ENCODE measurements at places on chromosomes 6 and 20. TPM values are rescaled to one million over a fixed set of nuclear protein-coding genes. Genes with fewer than 3 reads are reported as not detected.

Gene COL11A2
- total RNA-seq, result 6.9 TPM

Gene FBXO5
- total RNA-seq, result 16.4 TPM

Gene PROCR
- total RNA-seq, result 22.4 TPM

Gene PANK2
- total RNA-seq, result 42.0 TPM

Gene ZBP1
- 0.23 TPM for total RNA-seq

Gene DUSP15
- total RNA-seq, result 18.0 TPM

Gene OLIG3
- total RNA-seq, result not detected

Gene LRRN4
- 15.2 TPM for total RNA-seq

Gene PPP1R3D
- total RNA-seq, result 7.8 TPM

Gene FRK
- 9.6 TPM for total RNA-seq

Gene POPDC3
- 4.7 TPM for total RNA-seq

Gene CYP39A1
- 7.4 TPM for total RNA-seq

Gene CRISP3
- total RNA-seq, result 0.88 TPM

Gene MEI4
- 1.2 TPM for total RNA-seq

Gene AK9
- total RNA-seq, result 8.1 TPM

Gene BEND6
- 2.5 TPM for total RNA-seq

Gene SLC22A7
- total RNA-seq, result 0.18 TPM

Gene EFCAB8
- total RNA-seq, result not detected

Gene WFDC2
- 77.5 TPM for total RNA-seq

Gene KCNQ2
- 5.2 TPM for total RNA-seq

Gene SRMS
- total RNA-seq, result 0.12 TPM

Gene ABHD16B
- total RNA-seq, result not detected

Gene XKR7
- total RNA-seq, result 0.23 TPM

Gene RIPPLY2
- not detected for total RNA-seq

Gene HCRTR2
- total RNA-seq, result 0.76 TPM

Gene ZBTB24
- 13.1 TPM for total RNA-seq

Gene RAB32
- total RNA-seq, result 14.4 TPM

Gene SSTR4
- 0.18 TPM for total RNA-seq

Gene LHFPL5
- total RNA-seq, result not detected

Gene BPIFB2
- total RNA-seq, result not detected

Gene BCKDHB
- 44.6 TPM for total RNA-seq

Gene FGD2
- 10.9 TPM for total RNA-seq
